ENCODE measurements at places on chromosomes 7 and 10.
A peak's percentile ranks its signal among the peaks of the same experiment; 100 is the strongest.

GRCh38 chr10:32360241-32360640, 13.3 kb upstream of the EPC1 start:
- DNase-seq = no peak

DNA sequence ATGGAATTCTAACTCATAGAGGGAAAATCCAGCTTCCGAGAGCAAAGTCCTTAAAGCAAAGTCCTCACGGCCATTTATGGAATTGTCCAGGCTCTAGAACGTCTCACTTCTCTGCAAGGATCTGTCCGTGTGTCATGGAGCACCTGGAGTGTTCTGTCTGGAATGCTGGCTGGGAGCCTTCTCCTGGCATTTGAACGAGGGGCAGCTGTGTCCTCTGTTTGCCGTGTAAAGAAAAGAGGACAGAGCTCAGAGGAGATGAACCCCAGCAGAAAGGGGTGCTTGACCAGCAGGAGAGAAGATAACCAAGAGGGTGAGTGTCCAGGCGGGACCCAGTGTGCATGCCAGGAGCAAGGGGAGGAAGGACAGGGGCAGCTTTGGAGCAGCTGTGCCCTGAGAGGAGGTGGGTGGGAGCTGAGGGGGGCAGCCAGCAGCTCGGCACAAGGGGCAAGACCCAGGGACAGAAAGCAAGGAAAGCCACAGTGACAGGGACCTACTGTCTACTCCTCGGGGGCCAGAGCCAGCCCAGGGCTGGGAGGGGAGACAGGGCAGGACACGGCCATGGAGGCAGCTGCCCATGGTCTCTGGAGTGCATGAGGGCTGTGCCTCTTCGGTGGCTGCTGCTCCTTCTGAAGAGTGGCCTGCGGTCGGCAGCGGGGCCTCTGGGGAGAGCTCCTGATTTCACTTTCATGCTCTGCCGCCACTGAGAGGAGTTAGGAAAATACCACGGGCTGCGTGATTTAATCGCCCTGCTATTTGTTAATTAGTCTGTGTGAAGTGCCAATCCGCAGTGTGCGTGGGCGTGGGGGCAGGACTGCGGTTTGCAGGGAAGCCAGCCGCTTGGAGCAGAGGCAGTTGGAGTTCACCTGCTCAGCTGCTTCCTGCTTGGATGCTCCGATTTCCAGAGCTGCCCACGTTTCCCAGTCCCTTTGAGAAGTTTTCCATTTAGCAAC, 149.3 kb upstream of the SHH start:
- peak; percentile 13 for DNase-seq

GRCh38 chr10:111077479-111077784, 603 bp downstream of the ADRA2A start:
- DNase-seq = no peak

DNA sequence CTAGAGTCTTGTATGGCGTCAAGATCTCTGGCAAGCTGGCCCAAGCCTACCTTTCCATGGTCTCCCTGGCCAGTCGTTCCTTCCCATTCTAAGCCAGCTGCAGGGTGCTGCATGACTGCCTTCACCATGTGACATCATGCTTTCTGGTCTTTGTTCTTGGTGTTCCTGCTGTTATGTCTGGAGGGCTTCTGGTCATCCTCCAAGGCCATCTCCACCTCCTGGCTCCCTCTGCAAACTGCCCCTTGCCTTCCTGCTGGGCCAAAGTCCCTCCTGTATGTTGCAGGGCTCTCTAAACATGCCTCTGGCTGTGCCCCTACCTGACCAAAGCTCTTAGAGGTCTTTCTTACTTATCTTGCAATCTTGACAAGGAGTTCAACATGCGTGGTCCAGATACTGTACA, 44.4 kb upstream of the SHH start:
- DNase-seq = no peak

DNA sequence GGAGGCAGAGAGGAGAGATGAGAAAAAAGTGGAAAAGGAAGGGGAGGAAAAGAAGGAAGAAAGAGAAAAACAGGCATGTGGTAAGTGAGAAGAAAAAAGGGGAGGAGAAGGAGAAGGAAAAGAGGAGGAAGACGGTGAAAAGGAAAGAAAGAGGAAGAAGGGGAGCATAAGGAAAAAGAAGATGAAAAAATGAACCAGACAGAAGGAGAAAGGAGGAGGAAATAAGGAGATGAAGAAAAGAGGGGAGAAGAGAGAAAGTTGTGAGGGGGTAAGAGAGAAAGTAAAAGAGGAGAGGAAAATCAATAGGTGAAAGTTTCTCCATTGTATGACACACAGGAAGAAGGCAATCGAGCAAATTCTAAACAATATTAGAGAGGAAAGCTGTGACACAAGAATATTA, 663.8 kb downstream of the GRID1 start:
- no peak for DNase-seq

- DNase-seq = no peak
These were observed 73.8 kb upstream of the SLF2 start for GRCh38 chr10:100838986-100839385.

GRCh38 chr7:28136420-28136819, 44.2 kb downstream of the JAZF1 start:
- no peak for DNase-seq

- DNase-seq = no peak
These were observed 100.6 kb downstream of the BAMBI start for GRCh38 chr10:28777911-28778310.

GRCh38 chr7:95840953-95841950, 68.9 kb downstream of the DYNC1I1 start:
- DNase-seq = no peak

- no peak for DNase-seq
These were observed 62.7 kb downstream of the LANCL2 start for GRCh38 chr7:55427800-55428199.

GRCh38 chr7:117446220-117446815, 19.0 kb upstream of the ASZ1 start:
- no peak for DNase-seq

- DNase-seq = no peak
These were observed 109.1 kb upstream of the PPIF start for GRCh38 chr10:79238158-79238520.

DNA sequence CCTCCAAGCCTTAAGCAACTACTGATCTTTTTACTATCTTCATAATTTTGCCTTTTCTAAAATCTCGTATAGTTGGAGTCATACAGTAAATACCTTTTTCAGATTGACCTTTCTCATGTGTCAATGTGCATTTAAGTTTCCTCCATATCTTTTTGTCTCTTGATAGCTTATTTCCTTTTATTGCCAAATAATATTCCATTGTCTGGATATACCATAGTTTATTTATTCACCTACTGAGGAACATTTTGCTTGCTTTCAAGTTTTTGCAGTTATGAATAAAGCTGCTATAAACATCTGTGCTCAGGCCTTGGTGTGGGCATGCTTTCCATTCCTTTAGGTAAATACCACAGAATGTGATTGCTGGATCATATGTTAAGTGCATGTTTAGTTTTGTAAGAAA, 161.2 kb upstream of the GNAI1 start:
- DNase-seq = no peak

- DNase-seq = no peak
These were observed 64.4 kb downstream of the ASB13 start for GRCh38 chr10:5601826-5602495.

DNA sequence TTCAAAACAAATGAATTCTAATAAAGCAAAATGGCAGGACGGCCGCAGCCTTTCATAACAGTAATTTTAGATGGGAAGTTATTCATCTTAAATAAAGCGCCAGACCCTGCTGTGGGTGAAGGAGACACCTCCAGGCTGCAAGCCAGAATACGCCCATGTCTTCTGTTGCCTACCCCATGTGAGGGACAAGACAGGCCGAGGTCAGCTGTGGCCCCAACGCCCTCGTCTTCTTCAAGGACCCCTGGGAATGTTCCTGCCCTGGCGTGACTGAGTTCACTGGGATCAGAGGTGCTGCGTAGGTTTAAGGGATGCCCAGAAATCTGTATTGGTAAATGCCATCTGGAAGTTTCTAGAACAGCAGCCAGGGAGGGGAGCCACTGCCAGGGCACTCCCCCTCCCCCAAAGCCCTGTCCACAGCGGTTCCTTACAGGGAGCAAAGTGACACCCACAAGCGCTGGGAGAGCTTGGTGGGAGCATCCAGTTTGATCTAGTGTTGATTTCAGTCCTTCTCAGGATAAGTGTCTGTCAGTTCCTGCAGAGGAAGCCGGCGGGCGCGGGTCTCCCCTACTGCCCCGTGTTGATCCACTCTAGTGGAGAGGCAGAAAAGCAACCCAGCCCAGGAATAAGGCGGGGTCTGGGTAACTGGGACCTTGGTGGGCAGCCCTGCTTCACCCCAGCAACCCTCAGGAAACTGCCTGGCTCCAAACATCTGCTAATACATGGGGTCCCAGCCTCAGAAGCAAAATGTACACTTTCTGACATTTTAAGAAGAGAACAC, 20.6 kb downstream of the PAPOLB start:
- DNase-seq = no peak

DNA sequence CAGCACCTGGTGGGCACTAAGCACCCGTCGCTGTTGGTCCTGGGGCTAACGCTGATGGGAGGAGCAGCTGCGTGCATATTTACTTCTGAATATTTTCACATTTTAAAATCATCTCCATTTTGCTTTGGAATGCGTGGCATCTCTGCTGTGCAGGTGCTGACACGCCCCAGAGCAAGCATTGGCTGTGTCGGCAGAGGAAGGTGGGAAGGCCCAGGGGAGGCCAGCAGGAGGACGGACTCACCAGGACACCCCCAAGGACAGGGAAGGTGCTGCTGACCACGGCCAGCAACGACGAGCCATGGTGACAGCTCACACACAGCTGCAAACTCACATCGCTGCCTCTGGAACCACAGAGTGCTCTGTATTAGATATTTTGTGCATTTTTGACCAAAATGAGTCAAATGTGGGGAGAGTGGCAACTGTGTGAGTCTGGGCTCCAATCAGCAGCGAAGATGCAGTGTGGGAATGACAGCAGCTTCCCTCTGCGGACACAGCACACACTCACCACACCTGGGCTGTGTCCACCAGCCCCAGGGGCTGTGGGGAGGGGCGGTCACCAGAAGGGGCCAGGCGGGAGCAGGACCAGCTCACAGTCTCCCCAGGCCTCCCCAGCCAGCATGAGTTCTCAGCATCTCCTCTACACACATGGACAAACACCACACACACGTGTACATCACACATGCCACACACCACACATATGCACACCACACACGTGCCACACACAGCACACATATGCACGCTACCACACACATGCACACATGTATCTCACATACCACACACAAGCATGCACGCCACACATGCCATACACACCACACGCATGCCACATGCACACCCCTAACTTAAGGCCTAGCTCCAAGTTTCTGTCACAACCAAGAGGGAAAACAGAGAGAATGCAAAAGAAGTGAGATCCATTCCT, 58.2 kb downstream of the PTPRN2 start:
- no peak for DNase-seq

DNA sequence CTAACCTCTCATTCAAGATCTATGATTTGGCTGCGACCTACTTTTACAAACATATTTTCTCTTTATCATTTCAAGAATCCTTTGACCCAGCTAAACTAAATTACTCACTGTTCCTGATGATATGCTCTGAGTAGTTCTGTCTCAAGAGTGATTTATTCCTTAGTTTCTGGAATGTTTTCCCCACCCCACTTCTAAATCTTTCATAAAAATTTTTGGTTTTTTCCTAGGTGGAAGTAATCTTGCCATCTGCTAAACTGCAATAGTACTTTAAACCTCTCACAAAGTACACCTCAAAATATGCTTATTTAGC, 170.8 kb downstream of the DNAJC1 start:
- no peak for DNase-seq

DNA sequence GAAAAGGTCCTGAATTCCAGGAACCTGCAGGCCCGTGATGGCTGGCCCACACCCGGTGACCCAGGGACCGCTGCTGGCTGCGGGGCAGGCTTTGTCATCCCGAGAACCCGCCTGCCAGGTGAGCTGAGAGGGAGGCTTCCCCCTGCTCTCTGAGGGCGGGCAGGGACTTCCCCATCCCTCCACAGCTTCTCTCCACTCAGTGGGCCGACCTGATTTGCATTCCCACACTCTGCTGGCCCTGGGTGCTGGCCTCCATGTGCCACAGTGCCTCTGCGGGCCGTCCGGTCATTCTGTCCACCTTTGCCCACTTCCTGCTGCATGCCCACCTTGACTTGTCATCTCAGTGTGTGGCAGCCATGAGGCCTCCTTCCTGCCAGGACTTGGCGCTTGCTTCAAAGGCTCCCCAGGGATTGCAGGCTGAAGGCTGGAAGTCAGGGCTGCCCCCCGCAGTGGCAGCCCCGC, 35.3 kb downstream of the PALD1 start:
- DNase-seq = no peak

GRCh38 chr7:70944516-70944915, 187.4 kb upstream of the GALNT17 start:
- DNase-seq = no peak

DNA sequence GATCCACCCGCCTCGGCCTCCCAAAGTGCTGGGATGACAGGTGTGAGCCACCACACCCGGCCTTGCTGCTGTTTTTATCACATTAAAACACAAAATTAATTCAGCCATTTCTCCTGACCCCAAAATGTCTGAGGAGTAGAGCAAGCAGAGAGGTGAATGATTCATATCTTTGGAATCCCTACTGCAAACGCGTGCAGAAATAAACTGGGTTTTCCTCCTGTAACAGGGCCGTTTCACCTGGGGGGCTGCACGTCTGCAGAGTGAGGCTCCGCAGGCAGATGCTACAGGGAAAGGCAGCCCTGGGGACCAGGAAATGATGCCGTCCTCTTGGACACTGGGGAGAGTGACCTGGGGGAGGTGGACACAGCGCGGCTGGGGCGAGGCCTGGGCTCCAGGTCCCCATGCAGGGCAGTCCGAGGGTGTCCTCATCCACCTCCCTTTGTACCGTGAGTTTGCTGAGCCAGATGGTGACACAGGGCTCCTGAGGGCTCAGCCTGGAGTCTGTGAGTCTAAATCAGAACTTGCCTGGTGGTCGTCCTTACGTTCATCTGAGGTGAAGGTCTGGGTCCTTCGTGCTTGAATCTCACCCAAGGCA, 41.9 kb downstream of the PDGFA start:
- DNase-seq = no peak

- no peak for DNase-seq
These were observed 17.1 kb downstream of the WIPI2 start for GRCh38 chr7:5207131-5207530.

DNA sequence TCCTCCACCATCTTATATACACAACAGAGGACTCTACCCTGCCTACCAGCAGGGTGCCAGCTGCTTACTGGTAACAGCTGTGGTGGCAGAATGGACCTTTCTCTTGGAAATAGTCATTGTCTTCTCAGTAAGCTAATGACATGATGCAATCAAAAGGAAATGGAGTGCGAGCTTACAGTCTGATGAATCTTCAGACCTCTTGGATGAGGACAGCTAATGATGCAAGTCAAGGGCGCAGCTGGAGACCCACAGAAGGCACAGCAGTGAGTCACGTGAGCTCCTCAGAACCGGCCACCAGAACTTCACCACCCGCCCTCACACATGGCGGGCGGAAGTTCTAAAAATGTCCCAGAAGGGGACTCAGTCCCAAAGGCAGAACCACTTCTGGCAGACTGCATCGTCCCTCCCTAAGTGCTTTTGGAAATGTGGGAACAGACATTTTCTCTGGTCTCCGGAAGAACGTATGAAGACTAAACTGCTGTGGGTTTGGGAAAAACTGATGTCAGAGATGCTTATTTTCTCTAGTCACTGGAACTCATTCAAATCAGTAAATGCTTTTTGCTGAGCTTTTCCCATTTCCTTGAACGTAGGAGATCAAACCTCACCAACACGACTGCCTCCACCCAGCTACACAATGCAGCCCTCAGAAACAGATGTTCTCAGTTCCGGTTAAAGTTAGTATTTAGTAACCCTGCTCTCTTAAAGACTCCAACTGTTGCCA, 96.4 kb downstream of the FAS start:
- peak; percentile 96 for DNase-seq

Measured in skeletal muscle cell (primary cell).